ENCODE measurements at places on chromosomes 1 and 21.

GRCh38 chr1:218804014-218804785 is 369.5 kb upstream of the LYPLAL1 start:
- DNase-seq: no peak

DNA sequence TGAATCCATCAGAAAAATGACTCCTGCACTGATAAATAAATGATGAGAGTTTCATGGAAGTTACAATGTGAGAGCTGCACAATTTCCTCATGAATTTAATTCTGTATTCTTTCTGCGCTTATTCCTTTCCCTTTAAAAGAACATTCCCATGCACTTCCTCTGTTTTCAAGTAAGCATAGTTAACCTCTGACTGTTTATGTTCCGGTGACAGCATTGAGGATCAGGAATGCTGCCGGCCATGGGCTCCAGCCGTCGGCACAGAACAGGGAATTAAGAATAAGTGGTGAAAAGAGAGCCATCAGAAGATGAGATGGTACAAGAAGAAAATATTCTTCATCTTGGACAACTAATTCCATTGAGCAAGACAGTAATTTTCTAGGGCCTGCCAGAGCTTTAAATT is 65.3 kb downstream of the SUSD4 start:
- no peak for DNase-seq

DNA sequence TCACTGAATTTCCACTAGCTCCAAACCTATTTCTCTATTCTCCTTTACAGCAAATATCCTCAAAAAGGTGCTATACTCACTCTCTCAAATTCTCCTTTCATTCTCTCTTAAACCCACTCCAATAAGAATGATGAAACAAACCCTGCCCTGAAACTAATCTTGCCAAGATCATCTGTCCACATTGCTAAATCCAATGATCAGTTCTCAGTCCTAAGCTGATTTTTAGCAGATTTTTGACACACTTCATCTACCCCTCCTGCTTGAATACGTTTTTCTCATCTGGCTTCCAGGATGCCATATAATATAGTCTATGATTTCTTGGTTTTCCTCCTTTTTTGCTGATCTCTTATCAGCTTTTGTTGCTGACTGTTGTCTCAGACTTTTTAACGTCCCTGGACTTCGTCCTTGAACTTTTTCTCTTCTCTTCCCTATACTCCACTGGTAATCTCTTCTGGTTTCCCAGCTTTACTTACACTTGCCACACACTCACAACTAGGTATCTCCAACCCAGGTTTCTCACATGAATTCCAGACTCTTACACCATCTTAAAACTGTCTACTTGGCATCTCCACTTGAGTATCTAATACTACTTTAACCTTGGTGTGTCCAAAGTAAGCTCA is 35.3 kb downstream of the RERE start:
- DNase-seq: no peak

DNA sequence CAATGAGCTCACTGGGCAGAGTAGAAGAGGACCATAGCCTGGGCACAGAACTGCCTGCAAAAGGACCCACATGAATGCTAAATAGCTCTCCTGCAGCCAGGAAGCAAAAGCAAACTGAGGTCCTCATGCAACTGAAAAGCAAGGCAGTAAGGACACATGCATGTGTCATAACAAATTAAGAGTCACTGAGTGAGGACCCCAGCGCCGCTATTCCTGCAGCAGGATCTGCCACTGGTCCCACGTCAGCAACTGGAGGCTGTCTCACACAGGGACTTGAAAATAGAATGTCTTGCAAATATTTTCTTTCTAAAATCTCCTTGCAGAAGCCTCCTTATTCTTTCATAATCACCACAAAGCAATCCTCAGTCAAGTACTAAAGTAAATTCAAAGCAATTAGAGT is 559.6 kb upstream of the DAB1 start:
- no peak for DNase-seq

- no peak for DNase-seq
Measured at GRCh38 chr1:169144941-169145626, 38.6 kb downstream of the ATP1B1 start.

DNA sequence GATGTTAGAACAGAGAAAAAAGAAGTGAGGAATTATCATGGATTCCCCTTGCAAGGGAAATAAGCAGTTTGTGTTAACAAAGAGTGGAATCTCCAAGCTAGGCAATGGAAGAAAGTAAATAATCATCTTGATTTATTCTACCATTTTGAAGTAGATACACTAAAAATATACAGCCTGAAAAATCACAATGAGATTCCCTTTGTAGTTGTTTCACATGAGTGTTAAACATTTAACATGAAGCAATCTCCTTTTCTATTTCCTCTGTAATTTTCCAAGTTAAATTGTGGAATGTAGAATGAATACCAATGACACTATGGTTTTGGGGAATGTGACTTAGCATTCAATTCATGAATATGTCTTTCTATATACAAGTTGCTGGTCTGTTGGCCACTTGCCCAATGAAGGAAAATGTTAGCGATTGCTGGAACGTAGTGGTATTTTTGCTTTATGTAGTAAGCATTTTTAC is 5.7 kb downstream of the TGFB2 start:
- DNase-seq: no peak

DNA sequence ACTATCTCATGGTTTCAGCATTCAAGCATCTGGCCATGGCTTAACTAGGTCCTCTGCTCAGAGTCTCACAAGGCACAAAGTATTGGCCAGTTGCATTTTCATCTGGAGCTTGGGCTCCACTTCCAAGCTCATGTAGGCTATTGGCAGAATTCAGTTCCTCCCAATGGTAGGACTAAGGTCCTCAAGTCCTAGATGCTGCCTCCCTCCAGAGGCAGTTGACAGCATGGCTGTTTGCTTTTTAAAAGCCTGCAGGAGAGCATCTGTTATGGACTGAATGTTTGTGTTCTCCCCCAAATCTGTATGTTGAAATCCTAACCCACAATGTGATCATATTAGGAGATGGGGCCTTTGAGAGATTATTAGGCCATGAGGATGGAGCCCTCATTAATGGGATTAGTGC is 38.0 kb upstream of the HLX start:
- DNase-seq: no peak

GRCh38 chr21:41854426-41854995 is 24.6 kb downstream of the PRDM15 start:
- DNase-seq: no peak

GRCh38 chr1:15186073-15186845 is 32.7 kb downstream of the TMEM51 start:
- no peak for DNase-seq

DNA sequence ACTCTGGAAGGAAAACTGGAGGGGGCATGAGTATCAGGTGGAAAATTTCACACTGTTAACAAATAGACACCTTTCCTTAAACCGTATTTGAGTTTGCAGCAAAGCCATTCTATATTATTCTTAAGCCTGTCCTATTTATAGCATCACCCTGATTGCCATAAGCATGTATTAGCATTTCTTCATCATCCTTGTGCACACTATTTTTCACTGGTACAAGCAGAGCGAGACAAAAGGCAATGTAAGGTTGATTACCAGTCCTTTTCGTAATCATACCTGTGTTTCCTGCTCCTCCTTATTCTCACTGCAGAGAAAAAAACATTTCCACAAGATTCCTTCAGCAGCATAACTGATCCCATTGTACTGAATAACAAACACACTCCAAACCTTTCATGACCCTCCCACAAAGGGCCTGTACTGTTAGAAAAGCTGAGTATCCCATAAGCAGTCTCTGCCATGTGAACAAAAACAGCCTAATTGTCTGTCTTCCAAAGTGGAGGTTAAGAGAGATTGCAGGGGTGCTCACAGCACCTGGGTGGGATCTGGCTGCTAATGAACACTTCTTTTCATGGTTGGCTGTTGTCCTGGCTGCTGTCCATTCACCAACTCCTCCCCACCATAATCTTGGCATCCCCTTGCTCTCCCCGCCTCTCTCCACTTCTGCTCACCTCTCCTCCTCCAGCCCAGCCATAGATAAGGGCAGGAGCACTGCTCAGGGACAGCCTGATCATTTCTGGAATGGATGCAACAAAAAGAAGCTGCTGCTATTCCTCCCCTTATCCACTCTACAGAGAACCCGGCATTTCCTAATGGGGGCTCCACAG is 30.4 kb downstream of the VTCN1 start:
- no peak for DNase-seq

DNA sequence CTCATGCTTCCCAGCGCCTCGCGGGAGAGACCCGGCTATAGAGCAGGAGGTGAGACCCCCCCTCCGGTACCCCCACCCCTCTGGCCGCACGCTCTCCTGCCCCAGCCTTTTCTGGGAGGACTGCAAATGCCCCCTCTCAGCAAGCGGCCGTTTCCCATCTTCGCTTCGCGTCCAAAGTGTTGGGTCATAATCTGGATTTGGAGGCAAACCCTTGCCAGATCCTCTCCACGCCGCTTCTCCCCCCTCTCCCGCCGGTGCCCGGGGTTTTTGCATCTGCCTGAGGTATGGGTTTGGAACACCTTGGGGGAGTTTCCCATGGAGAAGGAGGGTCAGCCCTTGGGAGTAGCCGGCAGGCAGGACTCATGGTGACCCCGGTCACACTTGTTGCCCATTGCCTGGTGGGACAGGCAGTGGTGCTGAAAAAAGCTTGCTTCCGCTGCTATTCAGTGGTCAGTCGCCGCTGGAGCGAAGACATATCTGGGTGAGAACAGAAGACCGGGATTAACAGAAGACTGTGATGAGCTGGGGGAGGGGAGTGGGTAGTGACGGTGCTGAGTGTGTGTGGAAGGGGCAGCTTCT is 935 bp downstream of the KCNK2 start:
- no peak for DNase-seq

GRCh38 chr1:16080422-16081150 is 7.1 kb upstream of the FAM131C start:
- DNase-seq: no peak

- DNase-seq: no peak
Measured at GRCh38 chr1:29372108-29372507, 135.8 kb downstream of the PTPRU start.

DNA sequence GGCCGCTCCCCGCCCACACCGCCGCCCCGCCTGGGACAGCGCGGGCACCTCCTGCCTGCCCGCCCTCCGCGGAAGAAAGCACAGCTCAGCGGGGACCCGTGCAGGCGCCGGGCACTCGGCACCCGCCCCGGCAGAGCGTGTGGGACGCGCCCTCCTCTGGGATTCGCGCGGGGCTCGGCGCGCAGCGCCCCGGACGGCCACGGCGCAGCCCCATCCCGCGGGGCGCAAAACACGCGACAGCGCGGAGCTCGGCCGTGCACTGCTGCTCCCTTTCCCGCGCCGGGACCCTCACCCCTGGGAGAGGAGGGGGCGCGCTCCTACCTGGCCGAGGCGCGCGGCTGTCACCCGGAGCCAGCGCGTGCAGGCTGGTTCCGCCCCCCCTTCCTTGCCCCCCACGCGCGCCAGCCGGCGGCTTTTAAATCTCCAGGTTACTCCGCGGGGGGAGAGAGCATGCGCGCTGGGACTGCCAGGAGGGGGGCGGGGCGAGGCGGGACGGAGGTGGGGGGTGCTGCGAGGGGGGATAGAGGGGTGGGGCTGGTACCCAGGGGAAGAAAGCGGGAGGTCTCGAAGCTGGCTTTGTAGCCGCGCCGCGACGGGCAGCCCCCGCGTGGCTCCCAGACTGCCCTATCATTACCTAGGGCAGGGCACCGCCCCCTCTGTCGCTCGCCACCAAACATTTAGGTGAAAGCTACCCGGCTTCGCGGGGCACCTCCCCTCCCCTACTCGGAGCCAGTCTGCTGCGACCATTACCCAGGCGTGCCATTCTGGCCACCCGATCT is at the start of gene SLC45A3:
SLC45A3 (minus strand) TSS at position 437 of the 779 bp plus-strand sequence. CDS start 15,853 bp downstream, outside the sequence.
- no peak for DNase-seq

DNA sequence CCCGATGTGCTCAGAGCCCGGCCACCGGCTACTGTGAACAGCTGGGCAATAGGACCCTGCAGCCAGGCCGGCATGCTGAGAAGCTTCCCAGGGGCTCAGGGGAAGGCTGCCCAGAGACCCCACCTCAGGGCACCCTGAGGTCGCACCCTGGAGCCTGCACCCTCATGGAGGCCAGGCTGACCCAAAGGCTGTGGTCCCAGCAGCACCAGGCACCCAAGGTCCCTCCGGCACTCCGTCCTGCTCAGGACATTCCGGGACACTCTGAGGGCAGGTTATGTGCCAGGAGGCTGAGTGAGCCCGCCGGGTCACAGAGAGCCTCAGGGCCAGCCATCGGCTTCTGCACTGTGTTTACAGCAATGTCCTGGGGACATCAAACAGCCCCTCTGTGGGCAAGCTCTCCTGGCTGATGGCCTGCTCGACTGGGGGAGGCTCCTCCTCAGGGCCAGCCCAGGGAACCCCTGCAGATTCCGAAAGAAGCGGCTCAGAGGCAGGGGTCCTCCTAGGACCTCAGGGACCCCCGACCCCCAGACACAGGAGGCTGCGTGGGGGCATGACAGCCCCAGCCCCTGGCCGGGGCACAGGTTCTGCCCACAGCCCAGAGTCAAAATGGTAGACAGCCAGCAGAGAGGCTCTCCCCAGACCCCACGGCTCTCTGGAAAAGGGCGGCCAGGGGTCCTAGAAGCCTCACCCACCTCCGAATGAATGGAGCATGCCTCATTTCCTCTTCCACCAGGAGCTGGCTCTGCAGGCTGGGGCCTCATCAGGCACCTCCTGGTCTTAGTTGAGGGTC is 8.2 kb downstream of the SLC19A1 start:
- no peak for DNase-seq

GRCh38 chr1:51378871-51379270 is 48.5 kb upstream of the TTC39A start:
- no peak for DNase-seq

GRCh38 chr1:67767103-67767782 is 66.0 kb downstream of the GNG12 start:
- no peak for DNase-seq

DNA sequence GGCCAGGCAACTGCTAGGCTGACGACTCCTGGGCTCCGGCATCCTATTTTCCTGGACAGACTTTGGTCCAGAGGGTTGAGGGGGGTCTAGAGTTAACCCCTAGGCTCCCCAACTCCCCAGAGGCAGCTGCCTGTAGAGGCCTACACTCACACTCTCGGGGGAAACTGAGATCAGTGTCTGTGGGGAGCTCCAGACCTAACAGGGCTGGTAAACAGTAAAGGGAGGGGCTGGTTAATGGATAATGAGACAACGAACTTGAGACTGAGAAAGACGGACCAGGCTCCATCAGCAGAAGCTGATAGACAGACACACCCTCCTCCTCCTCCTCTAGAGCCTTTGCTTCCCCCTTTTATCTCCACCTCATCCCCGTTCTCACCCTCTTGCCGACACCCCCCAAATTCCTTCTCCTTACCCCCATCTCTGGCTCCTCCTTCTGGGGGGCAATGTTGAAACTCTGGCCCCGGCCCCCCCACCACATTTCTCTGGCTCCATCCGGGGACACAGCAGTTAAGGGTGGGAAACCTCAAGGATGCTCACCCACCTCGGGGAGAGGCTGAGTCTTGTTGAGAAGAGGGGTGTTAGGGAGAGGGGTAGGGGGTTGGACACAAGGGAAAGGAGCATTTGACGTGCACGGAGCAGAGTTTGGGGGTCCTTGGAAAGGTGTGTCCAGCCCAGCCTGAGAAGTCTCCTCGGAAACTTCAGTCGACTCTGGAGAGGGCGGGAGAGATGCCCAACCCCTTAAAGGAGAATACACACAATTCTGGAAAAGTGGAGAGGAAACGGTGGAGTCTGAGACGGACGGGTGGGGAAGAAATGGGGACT is at the start of gene MTMR11:
MTMR11 (minus strand) TSS at position 710 of the 822 bp plus-strand sequence; CDS start at position 478, 232 bp downstream.
- DNase-seq: no peak
